ENCODE measurements at places on chromosomes 5 and 9.

DNA sequence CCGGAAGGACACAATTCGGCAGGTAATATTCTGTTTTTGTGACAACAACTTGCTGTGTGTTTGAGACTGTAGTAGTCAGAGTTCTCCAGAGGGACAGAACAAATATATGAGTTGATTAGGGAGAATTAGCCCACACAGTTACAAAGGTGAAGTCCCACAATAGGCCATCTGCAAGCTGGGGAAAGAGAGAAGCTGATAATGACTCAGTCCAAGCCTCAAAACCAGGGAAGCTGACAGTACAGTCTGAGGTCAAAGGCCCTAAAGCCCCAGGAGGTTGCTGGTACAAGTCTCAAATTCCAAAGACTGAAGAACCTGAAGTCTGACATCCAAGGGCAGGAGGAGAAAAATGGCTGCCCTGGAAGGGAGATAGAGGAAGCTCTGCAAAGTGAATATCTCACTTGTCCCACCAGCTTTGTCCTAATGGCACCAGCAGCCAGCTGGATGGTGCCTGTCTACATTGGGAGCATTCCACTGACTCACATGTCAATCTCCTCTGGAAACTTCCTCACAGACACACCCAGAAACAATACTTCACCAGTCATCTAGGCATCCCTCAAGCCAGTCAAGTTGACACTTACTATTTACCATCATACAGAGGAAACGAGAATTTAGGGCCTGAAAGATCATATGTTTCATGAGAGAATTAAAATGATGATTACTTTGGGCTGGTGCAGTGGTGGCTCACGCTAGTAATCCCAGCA is 36.3 kb upstream of the CTXN3 start:
- DNase-seq: no peak

- DNase-seq: no peak
Observed at GRCh38 chr9:131995382-131995781, 84.3 kb downstream of the MED27 start.

DNA sequence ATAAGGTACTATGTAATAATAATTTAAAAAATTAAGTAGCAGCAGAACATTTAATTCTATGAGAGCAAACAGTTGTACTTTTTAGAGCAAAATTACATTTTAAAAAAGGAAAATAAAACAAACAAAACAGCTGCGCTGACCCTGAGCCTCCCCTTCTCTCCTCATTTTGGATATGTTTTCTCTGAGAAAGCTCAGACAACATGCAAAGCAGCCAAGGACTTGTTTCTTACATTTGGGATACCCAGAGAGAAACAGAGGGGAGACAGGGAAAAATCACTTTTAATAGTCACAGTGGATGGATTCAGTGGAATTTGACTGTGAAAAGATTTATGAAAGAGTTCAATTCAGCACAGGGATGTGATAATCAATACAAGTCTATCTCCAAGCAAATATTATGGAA is 299.2 kb downstream of the EBF1 start:
- no peak for DNase-seq

- DNase-seq: no peak
Observed at GRCh38 chr9:132161743-132162184, at the start of gene NTNG2. Gene NTNG2 (plus strand): TSS chr9:132162058. CDS start chr9:132166832, 4,774 bp downstream.

GRCh38 chr9:100011062-100011681 is 87.6 kb downstream of the ERP44 start:
- peak; percentile 86 for DNase-seq

DNA sequence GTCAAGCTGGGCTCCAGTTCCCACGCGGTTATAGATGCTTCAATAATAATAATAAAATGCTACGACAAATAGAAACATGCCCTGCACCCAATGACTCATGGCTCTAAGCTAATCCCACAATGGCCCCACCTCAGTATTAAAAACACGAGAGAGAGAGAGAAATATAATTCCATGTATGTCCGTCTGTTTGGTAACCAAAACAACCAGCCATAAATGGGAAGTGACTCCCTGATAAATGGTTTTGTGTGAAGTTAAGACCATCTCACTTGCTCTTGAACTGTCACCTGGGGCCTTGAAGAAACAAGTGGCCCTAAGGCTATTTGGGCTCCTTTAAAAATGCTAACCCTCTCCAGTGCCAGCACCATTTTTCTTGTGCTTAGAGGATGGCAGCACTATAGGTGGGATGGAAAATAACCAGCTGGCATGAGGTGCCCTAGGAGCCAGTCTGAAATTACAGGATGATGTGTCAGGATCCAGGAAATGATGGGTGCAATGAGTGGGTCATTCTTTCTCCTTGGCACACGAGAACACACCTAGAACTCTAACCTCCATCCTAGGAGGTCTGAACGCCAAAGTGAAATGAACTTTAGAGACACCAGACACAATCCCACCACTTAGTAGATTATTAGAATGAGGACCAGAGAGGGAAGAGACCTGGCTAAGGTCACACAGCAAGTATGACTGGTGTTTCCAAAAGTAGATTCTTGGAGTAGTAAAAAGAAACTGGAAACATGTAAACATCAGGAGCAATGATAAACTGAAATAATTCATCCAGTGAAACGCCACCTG is 35.7 kb upstream of the ADRB2 start:
- DNase-seq: no peak
